ENCODE measurements at places on chromosomes 16 and 17.

DNA sequence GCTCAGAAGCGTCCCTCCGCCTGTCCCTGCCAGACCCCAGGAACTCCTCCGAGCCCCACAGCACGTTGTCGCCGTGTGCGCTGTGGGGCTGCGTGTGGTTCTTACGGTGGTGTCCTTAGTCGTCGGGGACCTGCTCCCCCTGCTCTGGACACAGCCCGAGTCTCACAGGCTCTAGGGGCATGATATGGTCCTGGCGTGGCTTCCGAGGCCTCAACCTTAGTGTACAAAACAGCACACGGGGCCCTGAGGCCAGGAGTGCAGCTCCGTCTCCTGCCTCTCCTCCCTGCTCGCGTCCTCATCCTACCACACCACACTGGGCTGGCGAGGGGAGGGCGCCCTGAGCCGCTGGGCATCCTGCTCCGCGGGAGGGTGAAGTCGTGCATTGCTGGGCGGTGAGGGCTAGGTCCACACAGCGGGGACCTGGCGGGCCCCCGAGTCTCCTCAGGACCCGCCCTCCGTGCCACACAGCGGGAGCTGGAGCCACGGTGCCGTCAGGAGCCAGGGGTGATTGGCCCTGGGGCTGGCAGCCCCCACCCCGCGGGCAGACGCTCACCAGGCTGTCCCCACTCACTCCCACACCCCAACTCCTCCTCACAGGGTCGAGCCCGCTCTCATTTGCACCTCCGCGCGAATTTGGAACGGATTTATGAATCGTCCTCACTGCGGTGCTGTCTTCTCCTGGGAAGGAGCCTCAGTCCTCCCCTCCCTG is 1.2 kb upstream of the MAFG start:
- no peak for DNase-seq

DNA sequence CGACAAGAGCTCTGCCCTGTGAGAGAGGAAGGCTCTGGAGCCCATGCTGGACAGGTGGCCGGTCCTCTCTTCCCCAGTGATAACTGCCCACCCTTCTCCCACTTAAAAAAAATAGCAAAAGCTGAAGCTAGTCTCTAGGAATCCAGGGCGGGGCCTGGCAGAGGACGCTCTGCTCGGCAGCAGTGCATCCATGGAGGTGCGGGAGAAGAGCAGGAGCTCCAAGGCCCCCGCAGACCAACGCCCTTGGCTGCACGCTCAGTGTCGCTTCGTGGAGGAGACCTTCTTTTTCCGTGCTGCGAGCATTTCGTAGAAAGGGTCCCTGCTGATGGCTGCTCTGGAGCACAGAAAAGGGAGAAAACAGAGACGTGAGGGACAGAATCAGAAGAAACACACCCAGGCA is 98.6 kb upstream of the DNAH17 start:
- no peak for DNase-seq

GRCh38 chr16:89909777-89910716 is 8.6 kb upstream of the MC1R start:
- DNase-seq, result peak; percentile 56

- DNase-seq, result no peak
Measured at GRCh38 chr16:89957216-89957785, 8.7 kb downstream of the DEF8 start.

GRCh38 chr16:67462279-67462655 is 18.7 kb downstream of the ATP6V0D1 start:
- DNase-seq, result no peak

DNA sequence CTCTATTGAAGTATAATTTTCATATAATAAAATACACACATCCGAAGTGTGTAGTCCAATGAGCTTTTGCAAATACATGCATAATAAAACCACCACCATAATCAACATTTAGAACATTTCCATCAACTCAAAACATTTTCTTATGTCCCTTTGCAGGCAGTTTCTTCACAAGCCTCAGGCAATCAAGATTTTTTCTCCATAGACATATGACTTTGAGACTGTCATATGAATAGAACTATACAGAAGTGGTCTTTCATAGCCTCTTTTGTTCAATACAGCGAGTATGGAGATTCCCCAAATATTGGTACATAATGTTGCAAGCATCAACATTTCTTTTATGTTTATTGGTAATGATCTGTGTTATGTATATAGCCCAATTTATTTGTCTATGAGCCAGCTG is 983.2 kb downstream of the CDH11 start:
- DNase-seq, result no peak

DNA sequence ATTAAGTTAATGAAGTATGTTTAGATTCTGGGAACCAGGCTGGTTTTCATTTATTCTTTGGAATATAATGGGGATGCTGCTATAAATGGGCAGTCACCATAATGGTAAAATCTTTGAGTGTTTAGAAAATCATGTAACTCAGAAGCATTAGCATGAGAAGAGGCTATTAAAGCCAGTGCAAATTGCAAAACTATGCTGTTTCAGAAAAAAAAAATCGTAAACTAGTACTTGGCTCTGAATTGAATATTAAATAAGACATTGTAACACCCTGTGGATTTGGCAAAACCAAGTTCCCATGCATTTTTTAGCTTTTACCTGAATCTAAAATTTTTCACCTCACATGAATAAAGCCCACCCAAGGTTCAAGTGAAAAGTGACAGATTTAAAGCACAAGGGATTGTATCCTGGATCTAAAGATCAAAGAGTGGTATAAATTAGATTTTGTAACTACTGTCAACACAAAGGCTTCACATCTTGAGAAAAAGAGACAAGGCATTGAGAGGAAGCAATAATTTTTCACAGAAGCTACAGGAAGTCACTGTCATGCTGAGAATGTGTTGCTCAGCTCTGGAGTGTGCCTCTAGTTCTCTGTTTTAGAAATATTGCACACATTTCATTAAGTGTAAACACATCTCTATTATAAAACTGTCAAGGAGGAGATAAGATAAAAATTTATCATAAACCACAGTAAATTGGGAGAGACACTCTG is 142.2 kb downstream of the ABCA8 start:
- DNase-seq, result no peak

DNA sequence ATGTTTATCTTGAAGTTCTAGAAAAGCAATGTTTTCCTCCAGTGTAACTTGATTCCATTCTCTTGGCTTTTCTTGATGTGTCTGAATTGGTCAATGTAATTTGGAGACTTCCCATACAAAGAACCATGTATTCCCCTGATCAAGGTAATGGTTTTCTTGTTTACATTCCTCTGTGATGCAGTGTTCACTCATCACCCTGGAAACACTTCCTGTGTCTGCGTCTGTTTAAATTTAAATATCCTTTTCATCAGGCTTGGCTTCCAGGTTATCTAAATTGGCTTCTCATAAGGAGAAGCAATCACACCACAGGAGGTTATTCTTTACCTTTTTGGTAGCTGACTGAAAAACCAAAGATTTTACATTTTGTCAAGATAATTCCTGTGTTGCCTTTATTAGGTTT is 237.3 kb upstream of the WSCD1 start:
- no peak for DNase-seq

GRCh38 chr17:39487946-39488345 is 26.7 kb downstream of the CDK12 start:
- no peak for DNase-seq

- DNase-seq, result no peak
Measured at GRCh38 chr17:8914554-8914953, 47.1 kb upstream of the PIK3R6 start.

DNA sequence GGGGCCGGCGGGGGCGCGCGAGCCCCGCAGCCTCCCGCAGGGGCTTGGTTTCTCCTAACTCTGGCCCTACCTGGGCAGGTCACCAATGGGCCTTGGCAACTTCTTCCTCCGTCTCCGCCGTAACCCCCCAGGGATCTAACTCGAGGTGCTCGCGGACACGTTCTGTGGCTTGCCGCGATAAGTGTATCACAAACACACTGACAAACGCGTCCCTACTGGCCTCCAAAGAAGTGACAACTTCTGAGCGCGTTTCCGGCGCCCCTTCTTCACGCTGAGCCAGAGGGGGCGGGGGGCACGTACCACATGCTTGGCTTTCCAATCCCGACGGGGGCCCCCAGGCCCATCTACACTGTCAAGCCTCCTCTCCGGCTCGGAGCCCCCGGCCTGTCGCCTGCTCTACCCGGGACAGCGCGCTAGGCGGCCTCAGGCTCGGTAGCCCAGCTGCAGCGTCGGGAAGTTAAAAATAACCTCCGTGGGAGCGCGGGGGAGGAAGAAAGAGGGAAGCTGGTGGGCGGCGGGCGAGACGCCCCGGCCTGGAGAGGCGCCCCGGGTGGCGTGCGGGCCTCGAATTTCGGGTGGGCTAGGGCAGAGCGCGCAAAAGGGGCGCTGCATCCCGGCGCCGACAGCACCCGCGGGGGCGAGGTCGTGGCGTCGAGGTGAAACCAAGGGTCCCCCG is 725 bp upstream of the SPHK1 start:
- DNase-seq, result peak; percentile 20

DNA sequence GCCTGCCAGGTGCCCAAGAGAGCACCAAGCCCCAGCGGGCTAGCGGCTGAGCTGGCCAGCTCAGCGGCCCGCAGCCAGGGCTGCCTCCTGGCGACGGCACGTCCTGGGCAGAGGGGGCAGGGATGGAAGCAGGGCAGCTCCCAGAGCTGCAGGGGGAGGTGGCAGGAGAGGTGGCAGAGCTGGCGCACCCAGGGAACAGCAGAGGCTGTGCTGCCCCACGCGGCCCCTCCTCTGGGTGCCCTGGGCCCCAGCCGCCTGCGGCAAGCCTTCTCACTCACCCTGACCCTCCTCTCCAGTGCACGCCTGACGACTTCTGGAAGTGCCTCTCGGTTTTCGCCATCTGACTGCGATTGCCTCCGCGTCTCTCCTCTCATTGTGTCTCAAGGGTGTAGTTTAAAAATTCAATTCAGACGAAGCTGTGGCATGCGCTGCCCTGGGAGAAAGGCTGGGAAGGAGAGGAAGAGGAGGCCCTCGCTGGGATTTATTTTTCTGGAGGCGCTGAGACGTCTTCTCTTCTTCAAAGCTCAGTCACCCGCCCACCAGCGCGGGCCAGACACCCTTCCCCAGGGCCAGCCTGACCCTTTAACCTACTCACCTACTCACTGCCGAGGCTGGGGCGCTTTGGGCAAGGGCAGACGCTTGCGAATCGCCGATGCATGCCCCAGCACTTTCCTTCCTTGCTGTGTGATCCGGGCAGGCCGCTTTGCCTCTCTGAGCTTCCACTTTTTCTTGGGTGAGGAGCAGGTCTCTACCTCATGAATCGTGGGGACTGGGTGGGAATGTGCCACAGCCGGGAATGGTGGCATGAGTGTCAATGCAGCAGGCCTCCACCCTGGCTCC is 24.9 kb downstream of the GSE1 start:
- DNase-seq, result no peak

DNA sequence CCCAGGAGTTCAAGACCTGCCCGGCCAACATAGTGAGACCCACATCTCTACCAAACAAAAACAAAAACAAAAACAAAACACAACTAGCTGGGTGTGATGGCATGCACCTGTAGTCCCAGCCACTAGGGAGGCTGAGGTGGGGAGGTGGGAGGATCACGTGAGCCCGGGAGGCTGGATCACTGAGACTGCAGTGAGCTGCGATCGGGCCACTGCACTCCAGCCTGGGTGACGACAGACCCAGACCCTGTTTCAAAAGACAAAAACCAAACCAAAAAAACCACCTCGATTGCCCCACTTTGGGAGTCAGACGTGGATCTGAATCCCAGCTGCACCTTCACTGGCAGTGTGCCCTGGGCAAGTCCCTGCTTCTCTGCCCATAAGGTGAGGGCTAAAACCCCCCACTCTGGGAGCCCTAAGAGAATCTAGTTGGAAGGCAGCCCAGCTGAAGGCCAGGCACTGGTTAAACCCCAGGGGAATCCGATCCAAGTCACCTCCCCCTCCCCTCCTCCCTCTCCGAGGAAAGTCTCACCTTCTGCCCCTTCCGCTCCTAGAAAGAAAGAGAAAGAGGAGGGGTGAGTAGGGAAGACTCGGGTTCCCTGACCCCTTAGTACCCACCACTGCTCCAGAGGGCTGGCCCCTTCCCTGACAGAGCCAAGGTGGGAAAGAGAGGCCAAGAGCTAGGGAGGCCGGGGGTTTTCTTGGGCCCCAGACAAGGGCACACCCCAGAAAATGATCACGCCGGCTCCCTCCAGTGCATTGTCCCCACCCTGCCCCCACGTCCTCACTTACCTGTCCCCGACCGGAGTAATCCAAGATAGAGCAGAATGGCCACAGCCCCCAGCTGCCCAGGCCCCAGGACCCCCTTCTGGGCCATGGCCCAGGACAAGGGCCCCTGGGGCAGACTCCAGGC is 647 bp downstream of the PRSS8 start:
- no peak for DNase-seq

DNA sequence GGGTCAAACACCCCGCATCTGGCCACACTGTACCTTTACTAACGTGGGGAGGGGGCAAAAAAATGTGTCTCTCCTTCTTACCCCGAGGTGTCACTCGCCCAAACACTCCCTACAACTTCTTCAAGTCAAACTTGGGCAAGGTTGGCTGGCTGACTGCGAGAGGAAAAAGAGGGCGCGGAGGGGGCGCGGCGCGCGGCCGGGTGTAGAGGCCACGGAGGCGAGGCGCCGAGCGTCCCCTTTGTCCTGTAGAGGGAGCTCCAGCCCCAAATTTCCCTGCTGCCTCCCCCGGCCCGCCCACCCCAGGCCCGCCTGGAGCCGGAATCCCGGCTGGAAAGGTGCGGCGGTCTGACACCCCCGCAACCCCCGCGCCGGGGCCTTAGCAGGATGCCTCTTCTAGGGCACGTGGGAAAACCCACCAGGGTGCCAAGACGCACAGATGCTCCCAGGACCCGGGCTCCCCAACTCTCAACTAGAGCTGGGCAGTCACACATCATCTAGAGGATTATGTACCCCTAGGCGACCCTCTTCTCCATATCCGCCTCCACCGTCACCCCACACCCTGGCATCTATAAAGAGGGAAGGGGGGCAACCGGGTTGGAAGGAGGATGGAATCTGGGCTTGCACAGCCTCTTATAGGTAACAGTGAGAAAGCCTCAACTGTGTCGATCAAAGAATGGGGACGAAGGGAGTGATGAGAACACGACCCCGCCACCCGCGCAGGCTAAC is 4.2 kb downstream of the IRX3 start:
- no peak for DNase-seq

DNA sequence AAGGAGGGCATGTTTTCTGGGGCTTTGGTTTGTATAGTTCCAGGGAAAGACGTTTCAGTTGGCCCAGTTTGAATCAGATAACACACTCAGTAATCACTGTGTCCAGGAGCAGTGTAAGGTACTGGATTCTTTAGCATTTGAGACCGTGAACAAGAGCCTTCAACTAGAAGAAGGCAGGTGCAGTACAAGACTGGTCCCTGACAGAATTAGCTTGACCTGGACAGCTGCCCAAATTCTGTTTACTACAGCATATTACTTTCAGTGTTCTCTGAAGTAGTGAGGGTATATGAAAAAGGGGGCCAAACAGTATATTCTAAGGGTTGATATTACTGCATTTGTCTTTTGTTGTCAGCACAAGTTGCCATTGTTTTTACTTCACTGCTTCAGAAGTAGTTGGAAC is 81.3 kb downstream of the COX10 start:
- no peak for DNase-seq

DNA sequence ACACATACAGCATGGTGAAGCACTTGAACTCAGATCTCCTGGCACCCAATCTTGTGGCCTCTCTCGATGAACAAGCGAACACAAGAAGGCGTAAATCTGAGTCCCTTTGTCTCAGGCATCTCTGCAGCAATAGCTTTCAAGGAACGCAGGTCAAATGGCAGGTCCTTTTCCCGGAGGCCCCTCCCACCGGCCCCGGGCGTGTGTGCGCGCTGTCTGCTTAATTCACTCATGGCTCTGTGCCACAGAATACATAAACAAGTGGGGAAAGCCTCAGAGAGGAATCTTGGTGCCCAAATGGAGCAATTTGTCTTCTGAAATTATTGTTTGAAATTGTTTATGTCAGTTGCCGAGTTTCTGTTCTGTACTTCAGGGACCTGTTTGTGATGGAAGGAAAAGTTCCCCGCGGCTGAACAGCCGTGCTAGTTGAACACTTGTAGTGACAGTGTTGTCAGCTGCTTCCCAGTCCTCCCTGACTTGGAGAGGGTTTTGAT is 14.8 kb downstream of the MYOCD start:
- DNase-seq, result no peak
